Suppressor macrophage (primary cell): ENCODE measurements at places on chromosomes 2 and 18.

GRCh38 chr18:73535189-73535588, 612.4 kb downstream of the FBXO15 start:
- DNase-seq, result no peak

- DNase-seq, result no peak
These were observed 486 bp upstream of the GPR39 start for GRCh38 chr2:132415915-132416722.

DNA sequence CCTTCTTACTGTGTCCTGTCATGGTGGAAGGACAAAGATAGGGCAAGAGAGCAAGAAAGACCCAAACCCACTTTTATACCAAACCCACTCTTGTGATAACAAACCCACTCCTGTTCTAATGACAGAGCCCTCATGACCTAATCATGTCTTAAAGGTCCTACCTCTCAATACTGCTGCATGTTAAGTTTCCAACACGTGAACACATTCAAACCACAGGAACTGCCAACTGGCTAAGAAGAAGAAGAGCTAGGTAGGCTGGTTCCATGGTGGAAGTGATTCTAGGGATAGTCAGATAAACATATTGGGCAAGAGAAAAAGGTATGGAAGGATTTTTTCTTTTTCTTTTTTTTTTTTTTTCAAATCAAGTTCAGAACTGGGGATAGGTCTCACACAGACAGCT, 22.0 kb downstream of the CTLA4 start:
- DNase-seq, result no peak

GRCh38 chr2:222693837-222694236, 22.4 kb downstream of the MOGAT1 start:
- DNase-seq, result no peak

DNA sequence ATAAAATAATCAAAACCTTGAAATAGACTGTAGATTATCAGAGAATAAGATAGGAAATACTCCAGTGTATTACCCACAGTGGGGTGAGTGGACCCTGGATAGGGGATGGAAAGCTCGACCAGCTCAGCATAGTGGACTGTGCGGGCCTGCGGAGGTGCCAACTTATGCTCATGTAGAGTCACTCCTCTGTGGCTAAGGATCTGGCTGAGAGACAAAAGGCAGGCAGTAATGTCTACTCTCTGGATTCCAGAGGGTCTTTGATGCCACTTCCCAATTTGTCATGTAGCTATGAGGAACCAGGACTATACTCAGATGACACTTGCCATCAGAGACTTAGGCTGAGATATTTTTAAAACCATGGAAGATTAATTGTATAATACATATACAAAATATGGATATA, 101.9 kb upstream of the MCFD2 start:
- DNase-seq, result no peak

DNA sequence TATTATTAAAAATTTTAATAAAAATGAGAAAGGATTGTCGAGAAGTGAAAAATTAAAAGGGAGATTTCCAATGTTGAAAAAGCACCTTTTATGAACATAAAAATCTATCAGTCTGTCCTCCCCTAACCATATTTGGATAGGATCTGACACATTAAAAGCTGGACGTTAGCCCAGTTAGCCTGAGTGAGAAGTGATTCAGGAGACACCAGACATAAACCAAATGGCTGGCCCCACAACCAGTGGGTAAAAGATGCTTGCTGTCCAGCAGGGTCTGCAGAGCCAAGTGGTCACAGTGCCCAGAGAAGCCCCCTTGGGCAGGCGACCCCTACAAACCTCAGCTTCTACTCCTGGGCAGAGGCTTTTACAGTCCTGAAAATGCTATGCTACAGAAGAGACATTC, 253.8 kb upstream of the LYPD1 start:
- DNase-seq, result no peak

- no peak for DNase-seq
These were observed 314.1 kb downstream of the CYRIA start for GRCh38 chr2:16351541-16351940.

DNA sequence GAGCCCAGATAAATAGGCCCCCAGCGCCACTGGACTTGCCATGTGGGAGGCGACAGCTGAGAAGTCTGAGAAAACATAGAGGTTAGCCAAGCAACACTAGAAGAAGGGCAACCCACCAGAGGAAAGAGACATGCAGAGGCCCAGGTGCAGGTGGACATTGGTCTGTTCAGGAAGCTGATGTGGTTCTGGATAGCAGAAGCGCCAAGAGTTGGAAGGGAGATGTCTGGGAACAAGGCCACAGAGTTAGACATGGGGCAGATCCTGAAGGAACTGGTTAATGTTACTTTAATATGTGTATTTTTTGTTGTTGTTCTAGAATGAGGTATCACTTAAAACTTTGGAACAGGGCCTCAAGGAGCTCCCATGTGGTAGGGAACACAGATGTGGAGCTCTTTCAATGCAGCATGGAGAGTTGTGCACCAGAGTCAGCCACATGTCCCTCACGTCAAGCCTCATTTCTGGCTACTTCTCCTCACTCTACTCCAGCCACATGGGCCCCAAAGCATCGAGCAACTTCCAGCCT, 62.2 kb upstream of the PKDCC start:
- DNase-seq, result no peak

DNA sequence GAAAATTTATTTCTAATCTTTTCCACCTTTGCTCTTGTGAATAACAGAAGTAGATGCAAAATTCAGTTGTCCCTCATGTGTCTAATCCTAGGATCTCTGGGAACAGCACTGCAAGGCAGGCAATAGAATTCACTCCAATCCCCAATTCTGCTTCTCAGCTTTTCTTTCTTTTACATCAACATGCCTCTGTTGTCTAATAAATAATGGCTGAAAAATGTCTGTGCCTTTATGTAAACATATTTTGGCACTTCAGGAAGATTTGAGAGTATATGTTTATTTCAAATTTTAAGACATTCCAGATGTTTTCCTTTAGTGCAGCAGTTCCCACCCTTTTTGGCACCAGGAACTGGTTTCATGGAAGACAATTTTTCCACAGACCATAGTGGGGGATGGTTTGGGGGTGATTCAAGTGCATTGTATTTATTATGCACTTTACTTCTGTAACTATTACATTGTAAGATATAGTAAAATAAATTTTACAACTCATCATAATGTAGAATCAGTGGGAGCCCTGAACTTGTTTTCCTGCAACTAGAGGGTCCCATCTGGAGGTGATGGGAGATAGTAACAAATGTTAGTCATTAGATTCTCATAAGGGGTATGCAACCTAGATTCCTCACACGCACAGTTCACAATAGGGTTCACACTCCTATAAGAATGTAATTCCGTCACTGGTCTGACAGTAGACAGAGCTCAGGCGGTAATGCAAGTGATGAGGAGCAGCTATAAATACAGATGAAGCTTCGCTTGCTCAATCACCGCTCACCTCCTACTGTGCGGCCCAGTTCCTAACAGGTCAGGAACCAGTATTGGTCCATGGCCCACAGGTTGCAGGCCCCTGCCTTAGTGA, 590.3 kb upstream of the CNTNAP5 start:
- DNase-seq, result no peak

GRCh38 chr2:201964631-201965206, 68.9 kb upstream of the FZD7 start:
- DNase-seq, result no peak

DNA sequence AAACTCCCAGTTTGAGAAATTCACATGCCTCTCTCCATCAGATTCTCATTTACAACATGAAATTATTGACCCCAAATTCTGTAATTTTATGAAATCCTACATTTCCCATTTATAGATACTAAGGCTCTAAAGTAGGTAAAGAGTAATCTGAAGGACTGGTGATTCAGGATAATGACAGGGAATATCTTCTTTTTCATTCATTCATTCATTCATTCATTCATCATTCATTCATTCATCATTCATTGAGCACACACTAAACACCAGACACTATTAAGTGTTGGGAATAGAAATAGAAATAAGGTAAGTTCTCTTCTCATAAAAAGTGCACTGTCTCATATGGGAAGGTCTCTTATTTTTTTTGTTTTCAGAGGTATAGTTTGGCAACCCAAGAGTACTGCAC, 116.9 kb downstream of the TGIF1 start:
- DNase-seq, result no peak

DNA sequence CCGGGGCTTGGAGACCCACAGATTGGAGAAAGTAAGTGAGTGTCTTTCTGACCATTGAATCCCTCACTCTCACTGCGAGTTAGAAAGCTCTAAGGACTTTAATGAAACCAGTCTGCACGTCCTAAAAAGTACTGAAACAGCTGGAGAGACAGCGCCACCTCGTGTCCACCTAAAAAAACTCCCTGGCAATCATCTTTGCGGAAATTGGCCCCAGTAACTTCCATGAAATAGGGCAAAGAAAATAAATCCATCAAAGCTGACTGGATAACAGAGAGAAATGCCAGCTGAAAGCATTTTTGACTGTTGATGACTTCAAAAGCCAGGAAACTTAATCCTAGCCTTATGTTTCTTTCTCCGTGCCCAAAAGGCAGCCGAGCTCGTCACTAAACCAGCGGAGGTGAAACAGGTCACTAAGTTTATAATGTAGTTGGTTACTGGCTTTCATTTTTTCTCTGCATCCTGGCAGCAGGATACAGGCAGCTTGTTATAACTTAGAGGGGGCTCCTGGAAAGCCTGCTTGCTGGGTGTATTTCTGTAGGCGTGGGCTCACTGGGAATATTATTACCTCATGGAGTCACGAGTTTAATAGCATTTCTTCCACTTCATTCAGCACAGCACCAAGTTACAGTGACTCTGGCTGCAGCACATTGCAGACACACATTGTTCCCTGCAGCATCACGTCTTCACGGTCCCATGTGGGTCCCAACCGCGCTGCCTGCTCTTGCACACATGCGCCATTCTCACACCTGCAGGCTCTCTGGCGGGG, 266.5 kb downstream of the HRH4 start:
- DNase-seq, result peak; percentile 72

DNA sequence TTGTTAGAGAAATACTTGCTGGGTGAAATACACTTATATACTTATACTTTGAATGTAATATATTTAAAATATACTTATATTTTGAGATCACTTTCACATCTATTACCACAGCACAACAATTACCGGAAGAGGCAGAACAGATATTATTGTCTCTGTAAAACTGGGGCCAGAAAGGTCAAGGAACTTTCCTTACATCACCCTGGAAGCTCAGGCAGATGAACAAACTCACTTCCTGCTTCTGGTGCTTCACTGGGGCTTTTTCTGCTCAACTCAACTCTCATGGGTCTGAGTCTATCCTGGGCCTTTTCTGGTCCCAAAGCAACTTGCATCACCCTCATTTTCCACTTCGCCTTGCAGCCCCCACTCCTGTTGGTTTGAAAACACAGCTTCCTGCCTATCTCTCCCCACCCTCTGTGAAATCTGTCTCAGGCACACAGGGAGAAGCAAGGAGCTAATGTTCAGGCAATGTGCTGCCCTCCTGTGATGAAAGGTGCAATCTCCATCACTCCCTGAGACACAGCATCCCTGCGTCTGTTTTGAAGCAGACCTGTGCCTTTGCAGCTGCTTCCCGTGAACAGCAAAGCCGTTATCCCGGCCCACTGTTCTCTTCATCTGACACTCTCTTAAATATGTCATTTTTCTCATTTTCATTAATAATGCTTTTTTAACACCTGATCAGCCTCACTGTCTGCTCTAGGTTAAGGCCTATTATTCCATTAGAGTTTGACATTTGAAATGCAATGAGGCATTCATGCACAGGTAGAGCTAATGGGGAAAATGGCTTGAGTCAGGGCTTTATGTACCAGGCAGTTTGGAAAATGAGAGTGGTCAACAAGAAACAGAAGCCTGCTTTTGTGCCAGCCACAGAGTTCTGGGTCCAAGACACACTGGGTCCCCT, 251.9 kb upstream of the CHAC2 start:
- DNase-seq, result no peak

DNA sequence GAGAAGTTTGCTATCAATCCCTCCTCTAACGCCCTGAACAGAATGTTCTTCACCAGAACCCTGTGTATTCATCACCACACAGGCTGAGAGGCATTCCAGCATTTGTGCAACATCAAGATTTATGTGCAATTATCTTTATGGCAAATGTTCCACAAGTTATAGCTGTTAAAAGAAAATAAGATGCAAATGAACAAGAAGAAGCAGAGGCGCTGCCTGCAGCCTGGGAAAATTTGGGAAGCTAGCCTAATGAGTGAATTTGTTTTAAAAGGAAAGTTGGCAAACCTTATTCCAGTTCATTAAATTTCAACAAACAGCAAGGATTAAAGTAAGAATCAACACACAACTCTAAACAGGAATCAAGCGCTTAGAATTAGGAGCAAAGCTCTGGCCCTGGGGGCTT, 5.3 kb downstream of the TPO start:
- DNase-seq, result no peak

DNA sequence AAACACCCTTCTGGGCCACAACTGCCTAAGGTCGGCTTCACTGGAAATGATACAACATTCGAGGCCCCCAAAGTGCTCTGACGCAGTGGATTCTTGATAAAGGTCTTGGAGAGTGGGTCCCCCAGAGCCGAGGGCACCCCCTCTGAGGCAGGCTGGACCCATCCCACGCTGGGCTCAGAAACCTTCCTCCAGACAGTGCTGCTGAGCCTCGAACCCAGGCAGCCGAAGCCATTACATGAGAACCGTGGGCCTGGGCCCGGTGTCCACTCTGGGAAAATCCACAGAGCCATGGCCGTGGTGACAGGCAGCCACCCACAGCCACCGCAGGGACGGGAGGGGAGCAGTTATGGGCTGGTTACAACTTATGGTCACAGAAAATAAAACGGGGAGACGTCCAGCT, 81.4 kb upstream of the ID2 start:
- no peak for DNase-seq

- no peak for DNase-seq
These were observed 309.7 kb downstream of the IRS1 start for GRCh38 chr2:226489775-226490541.

DNA sequence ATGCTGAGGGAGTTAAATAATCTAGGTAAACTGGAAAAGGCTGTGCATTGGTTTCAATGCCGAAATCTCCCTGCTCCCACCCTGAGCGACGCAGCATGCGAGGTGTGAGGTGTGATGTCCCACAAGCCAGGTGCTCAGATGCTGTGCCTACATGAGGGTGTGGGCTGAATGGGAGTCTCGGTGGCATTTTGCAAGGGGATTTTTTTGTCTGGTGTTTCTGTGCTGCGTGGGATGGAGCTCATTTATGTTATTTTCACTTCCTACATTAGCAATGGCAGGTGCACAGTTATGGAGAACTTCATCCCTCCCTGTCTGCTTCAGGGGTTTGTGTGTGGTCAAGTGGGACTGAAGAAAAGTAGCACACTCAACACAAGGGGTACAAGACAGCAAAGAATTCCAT, 110.2 kb upstream of the CCDC68 start:
- no peak for DNase-seq
